ENCODE measurements at places on chromosomes 2 and 18.

- no peak for DNase-seq
These were observed 265.1 kb upstream of the SIX2 start for GRCh38 chr2:45274250-45274926.

- no peak for DNase-seq
These were observed 416.2 kb downstream of the IRS1 start for GRCh38 chr2:226383461-226383860.

GRCh38 chr2:85594715-85595300 is 737 bp upstream of the RNF181 start:
- DNase-seq, result no peak

GRCh38 chr18:23723121-23723520 is 33.9 kb downstream of the LAMA3 start:
- no peak for DNase-seq

- DNase-seq, result no peak
These were observed 129.1 kb upstream of the SMAD2 start for GRCh38 chr18:48059455-48060010.
